ENCODE measurements at places on chromosomes 12 and 14.

- DNase-seq = peak; percentile 21
These were observed 139.7 kb downstream of the PRIMA1 start for GRCh38 chr14:93648440-93649168.

- DNase-seq = no peak
These were observed 11.2 kb upstream of the AK7 start for GRCh38 chr14:96380735-96381134.

DNA sequence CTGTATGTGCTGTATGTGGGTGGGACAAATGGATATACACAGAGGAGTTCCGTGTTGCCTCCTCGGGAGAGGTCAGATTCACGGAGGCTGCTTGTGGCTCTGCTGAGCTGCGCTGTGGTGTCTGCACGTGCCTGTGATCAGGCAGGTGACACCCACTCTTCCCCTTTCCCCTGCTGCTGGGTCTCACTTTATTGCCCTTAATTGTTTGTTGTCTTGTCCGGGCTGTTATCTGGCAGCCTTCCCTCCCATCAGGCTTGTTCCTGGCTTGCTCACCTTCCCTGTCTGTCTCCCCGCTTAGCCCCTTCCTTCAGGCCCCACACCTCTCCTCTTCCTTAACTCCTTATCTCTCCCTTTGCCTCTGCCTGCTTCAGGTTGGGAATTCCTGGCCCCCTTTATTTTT lies 13.5 kb downstream of the WNT5B start:
- no peak for DNase-seq

DNA sequence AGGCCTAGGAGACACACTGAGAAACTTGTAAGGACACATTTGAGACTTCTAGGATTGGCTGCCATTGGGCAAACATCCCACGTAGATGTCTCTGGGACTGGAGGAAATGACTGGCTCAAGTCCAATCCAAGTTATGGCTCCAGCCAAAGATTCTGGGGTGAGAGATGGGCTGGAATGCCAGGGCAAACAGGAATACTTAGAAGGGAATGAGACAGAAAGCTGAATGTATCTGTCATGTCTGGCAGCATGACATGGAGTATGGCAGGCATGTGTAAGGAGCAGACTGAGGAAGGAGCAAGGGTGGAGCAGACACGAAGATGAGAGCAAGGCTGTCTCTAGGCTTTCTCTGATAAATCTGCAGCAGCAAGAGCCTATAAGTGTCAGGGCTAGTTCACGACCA lies 209.2 kb downstream of the PHLDA1 start:
- no peak for DNase-seq

GRCh38 chr14:65486863-65487262 lies 74.3 kb downstream of the FUT8 start:
- DNase-seq = no peak

GRCh38 chr14:95294834-95295599 lies 24.7 kb downstream of the CLMN start:
- DNase-seq = no peak

DNA sequence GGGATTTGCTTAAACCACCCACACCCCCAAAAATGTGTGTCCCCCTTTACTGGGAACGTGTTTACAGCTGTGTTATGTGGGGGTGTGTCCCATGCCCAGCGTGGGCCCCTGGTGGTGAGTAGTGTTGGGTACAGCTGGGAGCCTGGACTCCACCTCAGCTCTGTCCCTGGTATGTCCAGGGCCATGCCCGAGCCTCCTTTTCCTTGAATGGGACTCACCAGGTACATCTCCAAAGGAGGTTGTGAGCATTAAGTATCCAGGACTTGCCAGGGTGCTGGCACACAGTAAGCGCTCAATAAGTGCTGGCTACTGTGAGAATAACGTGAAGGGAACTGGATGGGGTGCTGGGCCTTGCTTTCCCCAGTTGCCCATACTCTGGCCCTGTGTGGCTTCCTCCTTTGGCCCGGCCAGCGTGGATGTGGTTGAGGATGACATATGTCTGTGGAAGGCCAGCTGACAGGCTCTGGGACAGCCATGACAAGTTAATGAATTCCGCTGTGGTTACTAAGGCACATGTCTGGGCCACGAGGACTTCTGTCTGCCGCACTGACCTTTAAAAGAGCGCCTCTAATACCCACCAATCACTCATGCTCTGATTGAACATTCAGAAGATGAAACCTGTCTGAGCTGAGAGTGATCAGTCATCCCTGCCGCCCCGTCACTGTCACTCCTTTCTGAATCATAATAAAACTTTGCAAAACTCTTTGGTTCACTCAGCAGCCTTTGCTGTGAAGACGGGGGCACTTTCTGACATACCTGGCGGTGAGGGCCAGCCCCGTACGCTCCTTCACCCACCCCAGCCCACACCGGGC lies 74.7 kb downstream of the DIO3 start:
- peak; percentile 51 for DNase-seq

- DNase-seq = no peak
These were observed 315.8 kb downstream of the RGS6 start for GRCh38 chr14:72247896-72248465.

GRCh38 chr12:88650715-88651114 lies 70.4 kb upstream of the KITLG start:
- no peak for DNase-seq

DNA sequence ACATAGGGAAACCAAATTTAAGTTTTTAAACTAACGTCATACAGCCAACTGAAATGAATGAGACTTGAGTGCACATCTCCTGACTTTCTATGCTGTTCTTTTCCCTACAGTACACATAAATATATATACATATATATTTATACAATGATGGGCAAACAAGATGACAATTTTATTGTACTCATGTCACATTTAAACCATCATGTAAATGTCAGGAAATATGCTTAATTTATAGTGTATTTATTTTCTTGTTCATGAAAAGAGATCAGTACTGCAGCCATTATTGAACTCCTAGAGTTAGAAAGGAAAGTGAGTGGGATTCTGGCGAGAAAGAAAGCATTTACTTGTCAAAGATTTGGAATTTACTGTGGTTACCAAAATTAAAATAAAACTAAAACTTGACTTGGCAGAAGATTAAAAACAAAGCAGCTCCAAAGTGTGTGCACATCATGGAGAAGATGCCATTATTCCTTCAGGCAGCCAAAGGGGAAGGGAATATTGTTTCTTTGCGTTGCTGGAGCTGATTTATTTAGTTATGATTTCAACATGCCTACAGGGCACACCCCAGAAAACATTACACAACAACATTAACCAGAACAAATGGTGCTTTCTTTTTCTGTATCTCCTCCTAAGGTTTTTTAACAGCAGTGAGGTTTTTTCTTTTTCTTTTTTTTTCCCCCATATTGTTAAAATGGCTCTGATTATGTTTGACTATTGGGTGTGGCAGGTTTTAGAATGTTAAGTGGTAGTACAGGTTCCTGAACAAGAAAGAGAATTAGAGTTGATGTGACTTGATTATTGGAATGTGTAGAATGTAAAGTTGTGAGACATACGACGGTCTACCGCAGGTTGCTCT lies 144.6 kb downstream of the RAD51B start:
- DNase-seq = no peak

GRCh38 chr12:89529738-89530137 lies 3.9 kb upstream of the POC1B start:
- DNase-seq = no peak

DNA sequence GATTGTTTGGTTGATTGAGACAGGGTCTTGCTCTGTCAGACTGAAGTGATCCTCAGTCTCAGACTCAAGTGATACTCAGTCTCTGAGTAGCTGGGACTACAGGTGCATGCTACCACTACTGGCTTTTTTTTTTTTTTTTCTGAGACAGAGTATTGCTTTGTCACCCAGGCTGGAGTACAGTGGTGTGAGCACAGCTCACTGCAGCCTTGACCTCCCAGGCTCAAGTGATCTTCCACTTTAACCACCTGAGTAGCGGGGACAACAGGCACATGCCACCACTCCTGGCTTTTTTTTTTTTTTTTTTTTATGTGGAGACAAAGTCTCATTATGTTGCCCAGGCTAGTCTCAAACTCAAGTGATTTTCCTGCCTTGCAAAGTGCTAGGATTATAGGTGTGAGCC lies 31.8 kb downstream of the CPSF2 start:
- DNase-seq = no peak

GRCh38 chr14:105861985-105862465 lies 335.6 kb downstream of the TMEM121 start:
- DNase-seq = peak; percentile 30

DNA sequence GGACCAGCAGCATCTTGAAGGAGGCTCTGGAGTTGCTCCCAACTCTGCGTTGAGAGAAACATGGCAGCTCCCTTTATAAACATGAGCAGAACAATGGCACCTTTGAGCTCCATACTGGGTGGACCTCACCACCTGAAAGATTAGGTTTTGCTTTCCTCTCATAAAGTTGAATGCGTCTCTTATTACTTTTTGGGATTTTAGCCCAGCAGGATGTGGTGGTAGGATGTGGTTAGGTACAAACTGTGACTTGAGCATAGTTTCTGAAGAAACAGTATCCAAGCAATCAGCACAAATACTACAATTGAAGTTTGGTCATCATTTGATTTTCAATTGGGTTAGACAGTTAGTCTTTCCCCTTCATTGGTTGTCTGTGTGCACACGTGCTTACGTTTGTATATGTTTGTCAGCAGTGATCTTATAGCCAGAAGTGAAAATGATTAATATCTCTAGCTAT lies at the start of gene PRR4:
PRR4 (minus strand) TSS at position 51 of the 454 bp plus-strand sequence; CDS start at position 13, 38 bp downstream.
- no peak for DNase-seq

GRCh38 chr14:20617138-20618003 lies 24.1 kb downstream of the OR6S1 start:
- DNase-seq = no peak

DNA sequence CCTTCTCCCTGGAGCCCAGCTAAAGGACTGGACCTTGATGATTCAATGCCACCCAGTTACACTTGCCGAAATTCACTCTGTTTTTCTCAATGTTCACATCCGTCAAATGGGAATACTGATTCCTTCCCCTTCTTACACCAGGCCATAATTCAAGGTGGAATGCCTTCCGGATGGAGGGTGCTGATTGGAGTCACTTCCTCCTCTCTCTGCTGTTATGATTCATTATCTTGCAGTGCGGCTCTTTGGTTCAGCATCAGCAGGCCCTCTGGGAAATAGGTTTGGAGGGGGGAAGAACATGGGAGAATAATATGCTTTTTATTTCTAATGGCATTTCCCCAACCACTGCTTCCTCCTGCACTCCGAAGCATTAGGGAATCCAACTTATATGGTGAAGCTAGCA lies 390.6 kb upstream of the TBX3 start:
- DNase-seq = no peak

- DNase-seq = no peak
These were observed 70.0 kb upstream of the DICER1 start for GRCh38 chr14:95227279-95227860.

- no peak for DNase-seq
These were observed 123.2 kb downstream of the FGD4 start for GRCh38 chr12:32522331-32523221.

DNA sequence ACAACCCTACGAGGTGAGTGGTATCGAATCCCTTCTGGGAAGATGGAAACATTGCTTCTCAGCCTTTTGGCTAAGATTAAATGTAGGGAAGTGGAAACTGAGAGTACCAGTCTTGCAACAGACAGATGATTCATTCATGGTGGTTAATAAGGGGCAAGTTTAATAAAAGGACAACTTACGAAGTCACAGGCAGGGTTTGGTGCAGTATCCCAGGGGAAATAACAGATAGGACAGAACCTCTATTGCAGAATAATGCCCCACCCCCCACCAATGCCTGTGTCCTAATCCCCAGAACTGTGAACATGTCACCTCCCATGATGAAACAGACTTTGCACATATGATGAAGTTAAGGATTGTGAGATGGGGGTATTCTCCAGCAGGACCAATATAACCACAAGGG lies 212.5 kb downstream of the TBX5 start:
- DNase-seq = no peak

DNA sequence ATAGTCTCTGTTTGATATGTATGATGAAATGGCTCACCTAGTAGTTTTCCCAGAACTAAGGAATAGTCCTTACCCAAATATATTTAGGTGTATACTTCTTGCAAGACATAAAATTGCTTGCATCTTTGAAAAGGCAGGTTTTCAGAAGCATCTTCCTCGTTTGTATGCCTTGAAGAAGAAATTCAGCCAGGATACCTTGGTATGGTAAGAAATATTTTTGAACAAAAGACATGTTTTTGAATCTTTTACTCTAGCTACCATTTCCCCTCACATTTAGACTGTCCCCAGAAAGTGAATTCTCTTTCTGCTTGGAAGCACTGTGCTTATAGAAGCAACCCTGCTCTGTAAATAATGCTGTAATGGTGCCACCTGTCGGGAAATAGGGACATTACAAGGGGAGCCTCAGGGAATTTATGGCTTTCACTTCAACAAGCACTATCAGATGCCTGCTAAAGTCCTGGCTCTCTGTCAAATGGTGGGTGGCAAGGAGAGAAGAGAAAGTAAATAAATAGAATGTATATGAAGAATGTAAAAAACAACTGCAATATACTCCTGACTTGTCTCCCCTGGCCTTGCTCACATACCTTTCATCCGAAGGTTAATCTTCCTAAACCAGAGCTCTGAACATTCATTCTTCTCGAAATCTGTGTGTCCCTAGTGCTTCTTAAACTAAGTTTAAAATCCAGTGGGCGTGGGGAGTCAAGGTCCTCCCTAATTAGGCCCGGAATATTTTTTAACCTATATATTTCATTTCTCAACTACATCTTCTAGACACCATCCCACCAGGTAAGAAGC lies 6.1 kb downstream of the CCDC184 start:
- peak; percentile 80 for DNase-seq

- no peak for DNase-seq
These were observed 408.2 kb downstream of the DPF3 start for GRCh38 chr14:72485695-72486094.

- DNase-seq = no peak
These were observed 2.1 kb downstream of the KCNC2 start for GRCh38 chr12:75207338-75208083.

DNA sequence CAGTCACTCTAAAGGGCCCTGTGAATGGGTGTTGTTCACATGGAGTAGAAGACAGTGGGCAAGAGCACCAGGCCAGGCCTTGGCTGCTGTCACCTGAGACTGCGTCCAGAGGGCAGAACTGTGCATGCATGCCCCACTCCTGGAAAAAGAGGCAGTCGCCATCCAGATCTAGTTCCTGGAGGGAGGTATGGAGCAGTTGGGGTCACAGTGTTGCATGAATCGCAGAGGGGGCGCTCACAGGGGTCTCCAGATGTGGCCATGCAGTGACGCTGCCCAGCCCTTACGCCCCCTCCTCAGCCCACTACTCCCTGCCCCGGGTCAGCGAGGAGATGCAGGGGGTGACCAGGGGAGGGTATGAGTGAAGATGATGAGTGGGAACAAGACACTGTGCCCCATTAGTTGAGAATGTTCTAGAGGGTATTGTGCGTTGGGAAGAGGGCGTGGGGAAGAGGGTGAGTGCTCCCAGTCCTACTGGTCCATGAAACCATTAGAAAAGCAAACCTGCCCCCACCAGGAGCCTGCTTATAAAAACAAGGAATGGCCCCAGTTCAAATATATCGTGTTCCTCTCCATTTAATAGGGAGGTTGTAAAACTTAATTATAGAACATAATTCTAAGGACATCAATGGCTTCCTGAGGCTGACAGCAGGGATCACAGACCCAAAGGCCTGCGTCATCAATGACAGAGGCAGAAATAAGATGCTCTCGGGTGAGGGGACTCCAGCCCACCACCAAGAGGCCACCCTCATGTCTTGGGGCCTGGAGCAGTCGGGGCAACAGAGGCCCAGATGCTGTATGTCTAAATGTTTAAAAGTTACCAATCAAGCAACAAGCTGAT lies 32.2 kb upstream of the BCL7A start:
- no peak for DNase-seq

Measured in stimulated activated CD4-positive, alpha-beta T cell treated with anti-CD3 and anti-CD28 coated beads, Interleukin-2, amount 100 ng/mL, for 24 hours (primary cell).